ENCODE measurements at places on chromosomes 3 and 15.

DNA sequence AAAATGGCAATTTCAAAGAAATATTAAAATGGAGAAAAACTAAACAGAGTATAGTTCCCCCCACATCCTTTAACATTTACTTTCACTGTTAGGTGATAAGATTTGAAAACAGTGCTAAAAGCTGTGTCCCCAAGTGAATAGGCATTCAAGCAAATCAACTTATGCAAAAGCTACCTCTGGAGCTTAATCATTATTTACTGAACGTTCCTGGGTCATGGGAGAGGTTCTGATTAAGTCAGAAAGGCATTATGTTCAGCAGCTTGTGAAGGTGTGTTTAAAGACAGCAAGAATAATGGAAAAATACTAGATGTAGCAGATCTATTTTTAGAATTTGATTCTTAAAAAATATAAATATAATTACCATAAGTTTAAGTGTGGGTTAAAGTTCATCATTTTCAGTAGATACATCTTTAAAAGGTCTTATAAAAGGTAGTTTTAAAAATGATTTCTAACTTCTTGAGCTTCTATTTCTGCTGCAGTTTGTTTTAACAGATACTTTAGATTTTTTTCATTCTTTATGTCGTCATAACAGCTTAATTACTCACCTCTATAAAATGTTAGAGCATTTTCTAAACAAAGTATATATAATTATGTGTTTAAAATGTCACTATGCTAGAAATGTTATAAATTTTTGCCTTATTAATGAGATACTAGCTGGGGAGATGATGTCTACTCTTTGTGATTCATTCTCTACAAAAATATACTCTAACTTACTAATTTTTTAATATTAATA is 127.9 kb downstream of the MITF start:
- no peak for DNase-seq

DNA sequence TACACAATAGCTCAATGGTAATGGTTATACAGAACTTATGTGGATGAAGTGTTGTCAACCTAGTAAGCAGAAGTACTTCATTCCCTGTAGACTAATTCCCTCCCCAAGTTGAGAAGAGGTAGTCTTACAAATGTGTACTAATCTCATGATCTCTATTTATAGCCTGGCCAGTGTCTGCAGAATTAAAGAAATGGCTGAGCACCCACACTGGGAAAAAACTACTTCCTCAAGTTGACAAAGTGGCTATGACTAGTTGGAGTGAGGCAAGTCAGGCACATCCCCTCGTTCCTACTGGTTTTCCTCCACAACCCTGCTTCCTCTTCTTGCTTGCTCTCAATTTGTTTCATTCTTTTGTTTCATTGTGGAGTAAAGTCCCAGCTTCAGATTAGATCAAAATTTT is 566.7 kb upstream of the ZNF717 start:
- DNase-seq, result no peak

- no peak for DNase-seq
These were observed 61.1 kb upstream of the ZBTB20 start for GRCh38 chr3:115208066-115208750.

DNA sequence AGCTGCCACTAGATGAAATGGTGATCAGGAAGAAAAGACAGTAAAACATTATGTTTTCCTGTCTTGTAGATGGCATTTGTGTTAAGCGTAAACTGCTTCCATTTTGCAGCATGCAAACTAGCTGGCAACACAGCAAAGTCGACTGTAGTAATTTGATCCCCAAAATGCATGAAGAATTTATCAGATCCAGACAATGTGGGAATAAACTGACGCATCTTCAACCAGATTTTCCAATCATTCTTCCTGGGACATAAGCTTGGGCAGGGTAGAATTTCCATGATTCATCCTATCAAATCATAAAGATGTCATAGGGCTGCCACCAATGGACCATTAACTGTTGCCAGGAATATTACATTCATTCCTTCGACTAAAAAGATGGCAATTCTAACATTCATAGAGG is 260.3 kb downstream of the ERC2 start:
- no peak for DNase-seq

All from HuH-7 (cell line).